Natural killer cell (primary cell): ENCODE measurements at places on chromosomes 7 and 10. TPM values are rescaled to one million over a fixed set of nuclear protein-coding genes. Genes with fewer than 3 reads are reported as not detected.

GRCh38 chr10:121610798-121611323 is 12.6 kb upstream of the FGFR2 start:
- DNase-seq = no peak

- no peak for DNase-seq
Measured at GRCh38 chr7:34299066-34299465, 359.0 kb upstream of the NPSR1 start.

GRCh38 chr7:117402109-117402508 is 25.2 kb downstream of the ASZ1 start:
- no peak for DNase-seq

- no peak for DNase-seq
Measured at GRCh38 chr7:7742223-7742622, 23.8 kb upstream of the RPA3 start.

- no peak for DNase-seq
Measured at GRCh38 chr7:135706038-135706742, 21.8 kb downstream of the SLC13A4 start.

DNA sequence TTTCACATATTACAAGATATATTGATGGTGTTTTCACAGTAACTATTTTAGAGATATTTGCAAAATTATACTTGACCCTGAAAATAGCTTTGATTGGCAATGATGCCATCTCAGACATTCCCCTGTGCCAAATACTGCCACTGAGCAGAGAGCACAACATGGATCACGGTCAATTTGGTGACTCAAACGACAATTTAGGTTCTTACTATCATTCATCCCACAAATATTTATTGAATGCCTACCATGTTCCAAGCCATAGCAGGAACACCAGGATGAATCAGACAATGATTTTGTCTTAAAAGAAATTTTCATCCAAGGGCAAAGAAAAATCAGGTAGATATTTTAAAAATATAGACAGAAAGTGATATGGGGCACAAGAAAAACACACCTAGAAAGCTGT is 153.2 kb upstream of the ADO start:
- DNase-seq = no peak

- DNase-seq = no peak
Measured at GRCh38 chr7:50531928-50532327, 33.3 kb downstream of the DDC start.

GRCh38 chr10:33559105-33559504 is 224.6 kb upstream of the NRP1 start:
- no peak for DNase-seq

- no peak for DNase-seq
Measured at GRCh38 chr7:110962826-110963225, 128.1 kb upstream of the LRRN3 start.

- DNase-seq = no peak
Measured at GRCh38 chr10:121579656-121580055, 18.6 kb downstream of the FGFR2 start.

DNA sequence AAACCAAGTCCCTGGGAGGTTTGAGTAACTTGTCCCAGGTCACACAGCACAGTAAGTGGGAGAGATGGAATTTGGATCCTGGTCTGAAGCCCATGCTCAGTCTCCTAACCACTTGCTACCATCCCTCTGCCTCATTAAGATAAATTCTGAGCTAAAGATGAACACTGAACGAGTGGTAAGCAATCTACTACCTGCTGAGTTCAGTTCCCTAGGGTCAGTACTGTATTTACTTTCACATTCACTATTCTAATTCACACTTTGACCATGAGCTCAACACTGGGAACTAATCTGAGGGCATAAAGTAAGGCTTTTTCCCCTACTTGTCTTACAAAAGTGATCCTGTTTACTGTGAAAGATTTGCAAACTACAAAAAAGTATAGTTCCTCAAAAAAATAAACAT is 2.4 kb downstream of the UROS start:
- no peak for DNase-seq

- DNase-seq = no peak
Measured at GRCh38 chr7:26451997-26452396, 160.3 kb downstream of the SNX10 start.

GRCh38 chr7:31028006-31028405 is 24.1 kb upstream of the ADCYAP1R1 start:
- DNase-seq = no peak

DNA sequence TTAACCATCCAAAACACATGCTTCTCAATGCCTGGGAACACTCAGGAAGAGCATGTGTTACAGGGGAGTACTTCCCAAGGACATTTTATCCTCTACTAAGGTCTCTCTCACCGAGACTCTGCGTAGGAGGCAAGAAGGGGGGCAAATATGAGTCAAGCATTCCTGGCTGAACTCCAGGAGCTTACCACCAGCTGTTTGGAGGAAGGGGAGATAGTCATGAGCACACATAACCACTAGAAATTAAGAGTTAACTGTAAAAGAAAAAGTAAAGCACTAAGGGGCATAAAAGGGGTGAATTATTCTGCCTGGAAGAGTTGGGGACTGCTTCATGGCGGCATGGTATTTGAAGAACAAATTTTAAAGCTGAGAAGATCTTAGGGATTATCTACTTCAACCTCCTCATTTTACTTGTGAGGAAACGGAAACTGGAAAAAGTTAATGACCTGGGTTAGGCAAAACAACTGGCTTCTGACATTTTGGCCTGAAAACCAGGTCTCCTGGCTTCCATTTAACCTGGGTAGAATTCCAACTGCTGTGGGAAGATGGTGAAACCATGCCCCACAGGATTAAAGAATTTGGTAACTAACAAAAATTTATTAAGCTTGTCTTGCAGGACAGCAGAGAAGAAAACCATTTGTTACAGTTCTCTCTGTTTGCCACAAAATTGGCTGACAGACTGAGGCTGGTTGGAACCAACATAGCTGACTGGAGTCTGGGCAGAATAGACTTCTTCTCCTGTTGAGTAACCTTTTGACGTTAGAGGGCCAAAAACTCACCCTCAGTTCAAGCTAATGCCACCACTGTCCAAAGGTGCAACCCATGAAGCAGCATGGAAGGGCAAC is 85.5 kb downstream of the SLC25A13 start:
- DNase-seq = no peak

- DNase-seq = no peak
Measured at GRCh38 chr10:122163174-122164022, 107.7 kb upstream of the BTBD16 start.

GRCh38 chr7:140945940-140946339 is 21.2 kb upstream of the BRAF start:
- no peak for DNase-seq

- DNase-seq = no peak
Measured at GRCh38 chr7:158453663-158454062, 134.0 kb downstream of the PTPRN2 start.

DNA sequence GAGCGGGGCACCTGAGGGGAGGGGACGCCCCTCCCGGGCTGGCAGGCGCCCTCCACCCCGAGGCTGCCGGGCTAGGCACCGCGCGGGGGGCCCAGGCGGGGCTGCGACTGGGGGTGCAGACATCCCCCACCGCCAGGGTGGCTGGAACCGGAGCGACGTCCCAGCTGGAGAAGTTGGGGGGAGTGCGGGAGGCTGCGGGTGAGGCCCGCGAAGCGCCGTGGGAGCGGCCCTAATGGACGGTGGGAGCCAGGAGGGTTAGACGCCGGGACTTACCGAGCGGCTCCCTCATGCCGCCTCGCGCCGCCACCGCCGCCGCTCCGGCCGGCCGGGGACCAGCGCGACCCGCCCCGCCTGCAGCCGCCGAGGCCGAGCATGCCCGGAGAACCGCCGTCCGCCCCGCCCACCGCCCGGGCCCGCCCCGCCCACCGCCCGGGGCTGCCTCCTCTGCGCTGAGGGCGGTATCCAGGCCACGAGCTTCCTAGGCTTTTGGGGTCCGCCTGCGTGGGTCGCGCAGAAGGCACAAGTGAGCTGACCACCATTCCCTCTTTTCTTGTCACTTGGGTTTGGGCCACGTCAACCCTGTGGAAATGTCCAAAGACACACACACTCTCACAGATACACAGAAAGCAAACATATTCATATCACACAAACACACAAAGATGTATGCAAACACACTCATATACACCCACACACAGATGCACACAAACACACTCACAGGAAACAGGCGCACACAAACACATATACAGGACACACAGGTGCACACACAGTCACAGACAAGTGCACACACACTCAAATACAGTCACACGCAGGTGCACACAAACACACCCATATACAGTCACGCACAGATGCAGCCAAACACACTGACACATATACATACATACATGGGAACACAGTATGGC is at the start of gene JCAD:
Gene JCAD, minus strand, starts transcription at position 378 of the 899 bp plus-strand sequence. CDS start 11,774 bp downstream, outside the sequence.
- peak; percentile 48 for DNase-seq

Gene OR9A2
- not detected for total RNA-seq

Gene PARD3
- 0.38 TPM for total RNA-seq

Gene TAF3
- 14.5 TPM for total RNA-seq

Gene TSPAN15
- 2.1 TPM for total RNA-seq

Gene NCF1
- total RNA-seq = 3.8 TPM
